Transverse colon (tissue), 4 donors: ENCODE measurements at places on chromosomes 5 and 9.
A peak's percentile ranks its signal among the peaks of the same experiment; 100 is the strongest.

DNA sequence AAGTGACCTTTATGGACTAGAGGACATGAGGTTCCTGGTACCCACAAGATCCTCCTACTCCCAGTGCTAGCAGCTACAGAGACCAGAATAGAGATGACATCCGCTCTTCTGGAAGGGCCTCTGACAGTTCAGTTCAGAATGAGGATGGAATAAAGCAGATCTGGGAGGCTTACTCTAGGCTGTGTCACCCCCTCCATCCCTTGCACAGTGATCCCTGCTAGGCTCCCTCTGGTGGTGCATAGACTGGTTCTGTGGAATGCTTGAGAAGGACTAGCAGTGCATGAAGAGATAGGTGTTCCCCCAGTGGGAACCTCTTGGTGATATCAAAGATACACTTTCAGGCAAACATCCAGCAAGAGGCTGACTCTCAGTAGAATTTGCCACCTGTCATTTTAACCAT lies 83.0 kb downstream of the NPR3 start:
- no peak overlapping the region for H3K4me3 ChIP-seq
- no peaks in the 10 kb centered on the region for H3K27me3 ChIP-seq
- H3K4me1 ChIP-seq, result no peaks in the 10 kb centered on the region
- H3K27ac ChIP-seq, result no peak overlapping the region

DNA sequence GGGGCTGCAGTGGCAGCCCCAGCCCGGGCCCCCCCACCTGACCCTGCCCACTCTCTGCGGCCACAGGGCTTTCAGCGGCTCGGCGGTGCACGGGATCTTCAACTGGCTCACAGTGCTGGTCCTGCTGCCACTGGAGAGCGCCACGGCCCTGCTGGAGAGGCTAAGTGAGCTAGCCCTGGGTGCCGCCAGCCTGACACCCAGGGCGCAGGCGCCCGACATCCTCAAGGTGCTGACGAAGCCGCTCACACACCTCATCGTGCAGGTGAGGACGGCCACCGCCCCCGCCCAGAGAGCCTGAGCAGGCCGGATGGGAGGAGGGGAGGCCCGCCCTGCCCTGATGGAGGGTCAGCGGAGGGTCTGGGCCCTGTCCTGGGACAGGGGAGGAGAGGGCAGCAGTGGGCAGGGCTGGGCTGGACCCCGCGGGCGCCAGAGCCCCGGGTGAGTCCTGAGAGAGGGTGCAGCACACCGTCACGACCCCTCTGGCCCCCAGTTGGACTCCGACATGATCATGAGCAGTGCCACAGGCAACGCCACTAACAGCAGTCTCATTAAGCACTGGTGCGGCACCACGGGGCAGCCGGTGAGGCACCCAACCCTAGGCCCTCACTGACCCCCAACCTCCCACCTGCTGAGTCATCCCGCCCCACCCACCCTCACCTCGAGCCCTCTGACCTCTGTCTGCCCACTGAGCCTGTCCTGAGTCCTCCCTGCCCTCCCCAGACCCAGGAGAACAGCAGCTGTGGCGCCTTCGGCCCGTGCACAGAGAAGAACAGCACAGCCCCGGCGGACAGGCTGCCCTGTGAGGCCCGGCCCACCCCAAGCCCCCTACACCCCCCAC lies 2.7 kb downstream of the SLC34A3 start:
- H3K27ac ChIP-seq, result no peak overlapping the region
- peaks cover 67% of the 10 kb centered on the region for H3K27me3 ChIP-seq
- DNase-seq, result no peak
- H3K4me3 ChIP-seq, result no peak overlapping the region
- H3K36me3 ChIP-seq, result no peaks in the 10 kb centered on the region

DNA sequence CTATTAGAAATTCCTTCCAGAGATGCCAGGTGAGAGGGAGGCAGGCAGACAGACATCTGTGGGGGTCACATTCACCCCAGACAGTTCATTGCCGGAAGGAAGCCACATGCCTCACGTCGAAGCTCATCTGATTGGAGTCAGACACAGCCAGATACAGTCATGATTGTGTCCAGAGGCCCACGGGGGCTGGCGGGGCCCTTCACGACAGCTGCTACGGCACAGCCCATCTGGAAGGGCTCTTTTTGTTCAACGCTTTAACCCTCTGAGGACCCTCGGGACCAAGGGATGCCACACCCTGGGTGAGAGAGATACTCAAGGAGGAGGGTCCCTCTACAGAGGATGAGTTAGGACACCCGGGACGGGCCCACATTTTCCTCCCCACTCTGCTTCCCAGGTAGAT lies 31.9 kb upstream of the GABRP start:
- H3K4me1 ChIP-seq, result peaks cover 30% of the 10 kb centered on the region
- H3K4me3 ChIP-seq, result no peak overlapping the region
- H3K27me3 ChIP-seq, result no peaks in the 10 kb centered on the region
- DNase-seq, result no peak

- DNase-seq, result no peak
- no peaks in the 10 kb centered on the region for H3K27me3 ChIP-seq
- H3K36me3 ChIP-seq, result no peaks in the 10 kb centered on the region
Measured at GRCh38 chr9:105087910-105088898, 156.2 kb upstream of the SLC44A1 start.

DNA sequence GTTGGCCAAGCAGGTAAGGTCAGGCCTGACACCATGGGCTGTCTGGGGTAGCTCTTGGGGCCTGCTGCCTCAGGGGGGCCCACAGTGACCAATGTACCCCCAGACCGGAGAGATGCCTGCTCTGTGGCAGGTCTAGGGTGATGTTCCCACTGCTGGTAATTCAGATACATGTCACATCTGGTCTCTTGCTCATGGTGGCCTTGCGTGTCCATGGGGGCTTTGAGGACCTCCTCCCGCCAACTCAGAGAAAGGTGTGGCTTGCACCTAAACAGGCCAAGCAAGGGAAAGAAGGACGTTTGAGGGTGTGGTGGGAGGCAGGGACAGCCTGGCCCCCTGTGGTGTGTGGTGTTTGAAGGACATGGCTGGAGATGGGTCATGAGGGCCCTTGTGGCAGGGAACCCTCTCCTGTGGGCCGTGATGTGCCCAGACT lies 75.2 kb downstream of the PHF2 start:
- no peaks in the 10 kb centered on the region for H3K27me3 ChIP-seq
- no peaks in the 10 kb centered on the region for H3K4me1 ChIP-seq
- no peak overlapping the region for H3K4me3 ChIP-seq
- no peaks in the 10 kb centered on the region for H3K36me3 ChIP-seq
- no peak overlapping the region for H3K27ac ChIP-seq
- peak; percentile 4 for DNase-seq

DNA sequence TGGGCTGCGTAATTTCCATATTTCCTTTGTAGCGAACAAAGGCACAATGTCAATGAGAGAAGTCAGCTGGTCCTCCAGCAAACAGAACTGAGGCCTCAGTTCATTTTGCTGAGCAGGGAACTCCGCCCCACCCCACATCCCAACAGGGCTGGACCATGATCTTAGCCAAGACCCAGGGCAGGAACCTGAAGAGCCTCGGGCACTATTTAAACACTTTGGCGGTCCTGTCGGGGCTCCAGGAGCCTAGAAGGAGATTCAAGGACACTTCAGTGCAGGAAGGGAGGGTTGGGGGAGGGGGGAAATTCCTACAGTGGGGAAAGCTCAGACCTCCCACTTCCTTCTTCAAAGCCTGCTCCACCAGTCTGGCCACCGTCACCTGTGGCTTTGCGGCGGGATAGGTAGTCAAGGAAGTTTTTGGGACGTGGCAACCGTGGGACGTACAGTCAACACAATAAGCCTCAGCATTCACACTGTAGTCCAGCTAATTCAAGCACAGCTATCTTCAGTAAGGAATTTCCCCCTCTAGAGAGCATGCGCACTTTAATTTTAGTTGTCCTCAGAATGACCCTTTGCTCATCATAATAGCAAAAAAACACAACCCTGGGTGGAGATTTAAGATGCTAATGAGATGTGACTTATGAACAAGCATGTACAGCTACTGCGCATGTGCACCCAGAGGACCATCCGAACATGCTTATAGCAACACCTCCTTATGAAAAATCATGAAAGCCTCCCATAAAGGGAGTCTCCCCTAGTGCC lies 30.9 kb downstream of the S1PR3 start:
- H3K4me3 ChIP-seq, result no peak overlapping the region
- no peaks in the 10 kb centered on the region for H3K27me3 ChIP-seq
- peaks cover 6% of the 10 kb centered on the region for H3K4me1 ChIP-seq
- peak overlapping the region; percentile 34 for H3K27ac ChIP-seq
- no peak for DNase-seq

DNA sequence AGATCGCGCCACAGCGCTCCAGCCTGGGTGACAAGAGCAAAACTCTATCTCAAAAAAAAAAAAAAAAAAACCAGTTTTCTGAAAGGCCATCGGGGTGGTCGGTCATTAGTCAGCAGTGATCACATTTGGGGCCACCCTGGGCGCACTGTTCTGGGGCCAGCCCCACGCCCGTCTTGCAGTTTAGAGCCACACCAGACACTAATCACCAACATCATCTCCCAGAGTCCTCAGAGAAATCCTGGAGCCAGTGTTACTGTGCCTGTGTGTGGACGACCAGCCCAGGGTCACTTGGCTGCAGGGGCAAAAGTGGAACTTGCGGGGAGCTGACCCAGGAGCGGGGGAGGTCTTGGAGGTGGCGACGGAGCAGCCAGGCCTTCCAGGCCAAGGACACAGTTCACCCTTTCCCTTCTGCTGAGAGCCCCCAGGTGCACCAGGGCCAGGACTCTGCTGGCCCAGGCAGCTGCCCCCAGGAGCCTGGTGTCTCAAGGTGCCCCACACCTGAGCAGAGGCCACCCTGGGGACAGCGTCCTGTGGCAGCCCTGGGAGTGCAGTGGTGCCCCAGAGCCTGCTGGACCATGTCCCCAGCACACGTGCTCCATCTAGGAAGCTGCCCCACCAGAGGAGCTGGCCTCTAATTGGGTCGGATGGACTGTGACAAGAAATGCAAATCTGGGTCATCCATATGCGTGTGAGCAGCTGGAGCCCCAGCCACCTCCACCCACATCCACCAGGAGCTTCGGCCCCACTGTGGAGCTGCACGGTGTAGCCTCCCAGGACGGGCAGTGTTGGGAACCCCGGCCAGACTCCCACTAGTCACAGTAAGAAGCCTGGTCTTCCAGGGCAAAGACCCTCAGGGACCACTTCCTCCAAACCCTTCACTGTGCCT lies 51.1 kb downstream of the NEK6 start:
- no peak for DNase-seq
- no peak overlapping the region for H3K27ac ChIP-seq
- no peaks in the 10 kb centered on the region for H3K36me3 ChIP-seq
- no peaks in the 10 kb centered on the region for H3K27me3 ChIP-seq
- no peak overlapping the region for H3K4me3 ChIP-seq
- no peaks in the 10 kb centered on the region for H3K4me1 ChIP-seq

GRCh38 chr5:14901462-14902051 lies 30.0 kb upstream of the ANKH start:
- no peaks in the 10 kb centered on the region for H3K36me3 ChIP-seq
- no peak overlapping the region for H3K4me3 ChIP-seq
- no peak for DNase-seq
- H3K27ac ChIP-seq, result peak overlapping the region; percentile 21
- H3K27me3 ChIP-seq, result no peaks in the 10 kb centered on the region
- peaks cover 4% of the 10 kb centered on the region for H3K4me1 ChIP-seq

- peak overlapping the region; percentile 25 for H3K27ac ChIP-seq
- H3K4me3 ChIP-seq, result no peak overlapping the region
- no peaks in the 10 kb centered on the region for H3K4me1 ChIP-seq
- no peaks in the 10 kb centered on the region for H3K27me3 ChIP-seq
- no peaks in the 10 kb centered on the region for H3K36me3 ChIP-seq
Measured at GRCh38 chr5:54671111-54671531, 153.6 kb downstream of the SNX18 start.

DNA sequence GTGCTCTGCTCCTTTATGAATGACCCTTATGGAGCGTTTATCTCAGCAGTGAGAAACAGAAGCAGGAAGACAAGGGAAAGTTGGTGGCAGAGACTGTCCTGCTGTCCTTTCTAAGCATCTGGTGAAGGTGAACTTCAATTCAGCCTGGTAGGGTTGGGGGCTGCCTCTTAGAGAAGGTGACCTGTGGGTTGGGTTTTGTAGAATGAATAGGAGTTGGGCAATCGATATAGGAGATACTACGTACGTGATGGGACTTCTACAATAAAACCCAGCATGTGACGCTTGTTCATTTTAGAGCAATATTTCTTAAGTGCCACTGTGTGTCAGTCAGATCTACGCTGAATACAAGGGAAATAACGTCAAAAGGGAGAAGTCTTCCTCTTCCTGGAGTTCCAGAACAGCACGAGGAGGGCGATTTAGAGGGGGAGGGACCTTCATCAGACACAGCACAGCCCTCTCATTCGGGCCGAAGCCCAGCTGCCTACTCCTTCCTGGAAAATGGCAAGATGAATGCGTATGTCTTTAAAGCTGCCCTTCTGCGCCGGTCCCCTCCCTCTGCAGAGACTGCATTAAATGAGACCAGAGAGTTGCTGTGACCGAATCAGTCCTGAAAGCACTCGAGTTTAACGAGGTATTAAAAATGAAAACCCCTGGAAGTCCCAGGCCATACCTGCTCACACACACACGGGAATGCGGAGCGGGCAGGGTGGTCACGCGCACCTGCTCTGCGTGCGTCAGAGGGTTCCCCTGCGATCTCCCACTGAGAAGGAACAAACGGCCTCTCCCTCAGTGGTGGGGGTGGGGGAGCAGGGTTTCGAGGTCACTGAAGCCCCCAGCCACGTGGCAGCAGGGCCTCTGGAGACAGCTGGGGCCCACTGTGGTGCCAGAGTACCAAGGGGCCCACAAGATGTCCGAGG lies 85.3 kb upstream of the SARDH start:
- no peak overlapping the region for H3K27ac ChIP-seq
- H3K36me3 ChIP-seq, result no peaks in the 10 kb centered on the region
- no peaks in the 10 kb centered on the region for H3K4me1 ChIP-seq
- no peak overlapping the region for H3K4me3 ChIP-seq
- DNase-seq, result no peak
- no peaks in the 10 kb centered on the region for H3K27me3 ChIP-seq

- no peaks in the 10 kb centered on the region for H3K36me3 ChIP-seq
- H3K4me3 ChIP-seq, result no peak overlapping the region
- H3K4me1 ChIP-seq, result peaks cover 6% of the 10 kb centered on the region
- no peak overlapping the region for H3K27ac ChIP-seq
- H3K27me3 ChIP-seq, result no peaks in the 10 kb centered on the region
Measured at GRCh38 chr9:89304834-89305188, 6.2 kb upstream of the CKS2 start.

- no peaks in the 10 kb centered on the region for H3K36me3 ChIP-seq
- H3K27ac ChIP-seq, result peak overlapping the region; percentile 86
- no peaks in the 10 kb centered on the region for H3K4me1 ChIP-seq
- no peaks in the 10 kb centered on the region for H3K27me3 ChIP-seq
- DNase-seq, result peak; percentile 43
Measured at GRCh38 chr5:59766427-59767210, 126.9 kb downstream of the PDE4D start.

- H3K27ac ChIP-seq, result peak overlapping the region; percentile 100
- no peaks in the 10 kb centered on the region for H3K36me3 ChIP-seq
- peak; percentile 70 for DNase-seq
- H3K27me3 ChIP-seq, result no peaks in the 10 kb centered on the region
- no peak overlapping the region for H3K4me3 ChIP-seq
Measured at GRCh38 chr5:172777881-172778814, 7.2 kb upstream of the DUSP1 start.

GRCh38 chr5:139650031-139650688 lies 2.0 kb downstream of the CXXC5 start:
- H3K27me3 ChIP-seq, result no peaks in the 10 kb centered on the region
- H3K27ac ChIP-seq, result peak overlapping the region; percentile 96
- H3K36me3 ChIP-seq, result no peaks in the 10 kb centered on the region
- H3K4me3 ChIP-seq, result peak overlapping the region; percentile 58
- H3K4me1 ChIP-seq, result peaks cover 68% of the 10 kb centered on the region
- peak; percentile 55 for DNase-seq

GRCh38 chr5:148810823-148811222 lies 15.6 kb upstream of the ADRB2 start:
- no peak for DNase-seq
- no peaks in the 10 kb centered on the region for H3K36me3 ChIP-seq
- H3K27me3 ChIP-seq, result no peaks in the 10 kb centered on the region

GRCh38 chr9:111965566-111966019 lies 69.0 kb downstream of the UGCG start:
- H3K27me3 ChIP-seq, result no peaks in the 10 kb centered on the region
- DNase-seq, result no peak
- no peak overlapping the region for H3K4me3 ChIP-seq
- H3K36me3 ChIP-seq, result no peaks in the 10 kb centered on the region
